ENCODE measurements at places on chromosomes 13 and 19.

DNA sequence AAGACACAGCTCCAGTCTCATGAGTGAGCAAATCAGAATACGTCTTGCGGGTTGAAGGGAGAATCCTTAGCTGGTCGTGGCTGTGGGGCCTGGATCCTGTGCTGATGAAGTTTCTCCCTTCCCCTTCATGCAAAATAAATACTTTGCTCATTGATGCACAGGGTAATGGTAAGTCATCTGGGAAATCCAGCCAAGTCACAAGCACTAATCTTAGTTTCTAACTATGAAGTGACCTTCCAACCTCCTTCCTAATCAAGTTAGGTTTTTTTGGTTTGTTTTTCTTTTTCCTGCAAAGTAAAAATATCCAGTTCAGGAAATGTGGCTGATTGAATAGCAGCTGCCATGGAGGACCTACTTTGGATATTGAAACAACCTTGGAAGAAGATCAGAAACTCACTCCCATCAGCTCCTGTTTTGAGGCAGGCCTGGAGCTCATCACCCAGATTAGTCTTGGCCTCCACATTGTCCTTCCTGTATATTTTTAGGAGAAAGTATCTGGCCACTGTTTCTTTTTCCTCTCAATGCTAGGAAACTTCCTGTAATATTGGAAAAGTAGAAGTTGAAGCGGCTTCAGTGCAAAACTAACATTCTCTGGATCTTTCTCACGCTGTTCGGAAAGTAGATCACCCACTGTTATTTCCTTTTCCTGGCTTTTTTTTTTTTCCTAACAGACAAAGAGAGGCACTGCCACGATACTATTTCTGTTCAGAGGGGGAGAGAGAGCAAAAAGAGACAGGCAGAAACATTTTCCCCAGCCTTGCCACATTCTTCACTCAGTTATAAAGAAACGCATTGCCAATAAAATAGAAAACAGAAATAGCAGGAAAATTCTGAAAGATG lies 12.3 kb upstream of the ARL11 start:
- DNase-seq = no peak

DNA sequence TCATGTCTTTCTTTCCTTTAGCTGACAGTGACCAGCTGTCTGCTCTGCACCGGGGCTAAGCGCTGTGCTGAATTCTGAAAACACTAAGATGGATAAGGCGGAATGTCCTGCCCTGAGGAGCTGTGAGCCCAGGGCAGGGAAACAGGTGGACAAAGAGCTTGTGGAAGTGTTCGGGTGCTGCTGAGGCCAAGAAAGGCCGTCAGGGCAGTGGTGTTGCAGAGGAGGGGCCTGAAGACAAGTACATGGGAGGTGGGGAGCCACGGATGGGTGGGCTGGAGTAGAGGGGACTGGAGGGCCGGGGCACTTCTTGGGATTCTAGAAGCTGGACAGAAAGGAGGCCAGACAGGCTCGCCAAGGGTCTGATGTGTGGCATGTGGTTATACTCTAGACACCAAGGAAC lies 66.2 kb upstream of the GPR183 start:
- no peak for DNase-seq

- DNase-seq = no peak
These were observed 25.0 kb upstream of the C1QTNF9B start for GRCh38 chr13:23922005-23922932.

- DNase-seq = no peak
These were observed 29.0 kb downstream of the RANBP3 start for GRCh38 chr19:5948752-5949564.

GRCh38 chr19:8631425-8631819 lies 989 bp downstream of the NFILZ start:
- peak; percentile 40 for DNase-seq

GRCh38 chr19:39765091-39766076 lies 13.3 kb upstream of the LEUTX start:
- peak; percentile 41 for DNase-seq

GRCh38 chr19:47713046-47714021 lies at the start of gene EHD2:
Gene EHD2, plus strand, starts transcription at chr19:47713422. Its CDS starts 3,191 bp downstream, at chr19:47716613.
- DNase-seq = peak; percentile 95

DNA sequence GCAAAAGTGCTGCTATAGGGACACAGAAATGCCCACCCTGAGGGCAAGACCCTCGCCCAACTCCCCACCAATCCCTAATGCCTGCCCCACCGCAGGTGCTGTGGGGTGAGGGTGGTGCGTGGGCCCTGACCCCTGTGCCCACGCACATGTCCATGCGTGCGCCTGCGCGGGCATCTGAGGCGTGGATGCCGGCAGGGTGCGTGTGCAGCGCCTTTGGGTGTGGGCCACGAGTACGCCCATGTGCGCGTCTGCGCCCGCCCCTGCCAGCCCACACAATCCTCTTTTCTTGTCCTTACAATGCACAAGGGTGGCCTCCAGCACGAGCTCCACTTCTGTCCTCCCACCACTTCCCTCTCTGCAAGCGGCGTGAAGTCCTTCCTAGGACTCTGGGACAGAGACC lies 14.3 kb downstream of the FUT6 start:
- no peak for DNase-seq

GRCh38 chr13:62483774-62484173 lies 1068.1 kb upstream of the PCDH20 start:
- DNase-seq = no peak

GRCh38 chr19:19421299-19421696 lies 15.8 kb downstream of the GATAD2A start:
- no peak for DNase-seq

DNA sequence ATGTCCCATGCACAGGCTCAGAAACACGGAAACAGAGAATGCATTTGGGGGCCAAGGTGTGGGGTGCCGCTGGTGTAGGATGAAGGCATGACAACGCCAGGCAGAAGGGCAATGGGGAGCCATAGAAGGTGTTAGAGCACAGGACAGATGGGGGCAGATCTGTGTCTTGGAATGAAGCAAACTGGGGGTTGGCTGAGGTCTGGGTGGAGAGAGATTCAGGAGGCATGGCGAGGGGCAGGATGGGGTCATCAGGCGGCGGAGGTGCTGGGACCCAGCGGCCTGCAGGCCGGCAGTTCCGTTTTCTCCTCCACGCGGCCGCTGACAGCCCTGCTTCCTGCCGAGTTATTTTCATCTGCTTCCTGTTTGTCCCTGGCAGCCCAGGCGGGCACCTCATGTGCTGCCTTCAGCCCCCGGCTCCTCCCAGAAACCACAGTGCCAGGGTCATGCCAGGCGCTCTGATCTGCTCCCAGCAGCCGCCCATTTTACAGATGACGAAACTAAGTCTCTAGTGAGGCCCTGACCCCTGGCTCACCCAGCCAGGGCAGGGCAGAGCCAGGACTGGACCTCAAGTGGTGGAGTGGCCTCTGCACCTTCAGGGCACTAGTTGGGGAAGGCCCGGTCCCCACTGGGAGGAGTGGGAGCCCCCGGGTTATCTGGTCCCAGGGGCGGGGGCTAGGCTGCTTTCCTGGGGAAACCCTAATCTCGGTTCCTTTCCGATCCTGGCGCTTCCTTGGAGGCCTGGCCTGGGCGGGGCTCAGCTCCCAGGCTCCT lies 2.2 kb downstream of the ARHGAP45 start:
- DNase-seq = no peak

DNA sequence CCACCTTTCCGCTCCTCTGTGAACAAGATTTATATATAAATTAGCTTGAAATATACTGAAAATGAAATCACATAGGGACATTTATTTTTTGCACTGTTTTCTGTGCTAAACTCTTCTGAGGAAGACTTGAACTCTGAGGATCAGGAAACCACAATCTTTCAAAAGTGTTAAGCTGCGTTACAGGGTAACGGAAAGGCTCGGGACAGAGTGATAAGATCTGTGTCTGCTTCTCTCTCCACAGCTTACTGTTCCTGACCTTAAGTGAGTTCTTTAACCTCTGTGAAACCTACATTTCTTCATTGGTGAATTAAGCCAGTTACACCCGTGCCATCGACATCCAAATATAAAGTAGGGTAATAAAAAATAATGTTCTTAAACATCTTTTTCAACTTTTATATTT lies 38.9 kb downstream of the DACH1 start:
- no peak for DNase-seq

GRCh38 chr19:48617146-48617937 lies 1.6 kb downstream of the RPL18 start:
- no peak for DNase-seq

DNA sequence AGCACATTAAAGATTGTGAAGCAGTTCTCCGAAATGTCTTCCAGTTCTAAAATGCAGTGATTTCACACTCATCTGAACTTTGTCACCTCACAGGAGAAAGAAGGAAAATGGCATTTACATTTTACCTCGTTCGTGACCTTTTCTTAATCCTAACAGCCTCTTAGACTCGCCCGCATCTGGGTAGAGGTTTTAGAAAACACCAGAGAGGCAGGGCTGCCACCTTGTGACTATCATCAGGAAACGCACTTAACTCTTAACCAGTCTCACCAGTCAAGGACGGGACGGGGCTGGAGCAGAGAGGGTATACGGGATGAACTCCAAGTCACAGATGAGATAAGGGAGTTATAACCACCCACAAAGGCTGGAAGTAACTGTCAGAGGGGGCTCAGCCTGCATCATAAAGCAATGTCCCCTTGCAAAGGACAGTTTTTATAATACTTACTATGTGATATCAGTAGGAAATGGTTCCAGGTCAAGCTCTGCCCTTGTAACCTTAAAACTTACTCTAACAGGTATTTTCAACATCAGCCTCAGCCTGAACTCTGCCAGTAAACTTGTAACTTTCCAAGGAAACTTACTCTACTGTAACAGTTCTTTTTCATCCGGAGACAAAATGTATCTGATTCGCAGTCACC lies 8.6 kb upstream of the CEACAM6 start:
- peak; percentile 66 for DNase-seq

- peak; percentile 38 for DNase-seq
These were observed 4.6 kb downstream of the KLF12 start for GRCh38 chr13:74129500-74130191.

- DNase-seq = no peak
These were observed 2.9 kb upstream of the GPR18 start for GRCh38 chr13:99261059-99261458.

- DNase-seq = no peak
These were observed 9.5 kb downstream of the TUBA3C start for GRCh38 chr13:19172007-19172646.

GRCh38 chr19:49684251-49684982 lies 5.0 kb upstream of the ADM5 start:
- peak; percentile 37 for DNase-seq

DNA sequence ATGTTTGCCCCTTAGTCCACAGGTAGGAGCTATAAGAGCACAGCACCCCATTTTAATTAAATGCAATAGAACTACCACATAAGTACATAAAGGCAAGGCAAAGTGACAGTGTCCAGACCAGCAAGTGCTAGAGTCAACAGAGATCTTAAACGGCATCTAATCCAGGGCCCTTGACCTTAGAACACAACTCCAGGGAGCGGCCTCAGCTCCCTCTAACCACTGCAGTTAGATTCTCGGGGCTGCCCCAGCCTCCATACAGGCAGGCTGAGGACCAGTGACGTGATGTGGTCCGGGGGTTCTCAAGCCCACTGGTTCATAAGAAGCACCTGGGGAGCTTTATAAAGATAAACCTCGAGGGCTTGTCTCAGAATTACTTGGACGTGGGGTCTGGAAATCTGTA lies 10.0 kb upstream of the ATP12A start:
- no peak for DNase-seq

DNA sequence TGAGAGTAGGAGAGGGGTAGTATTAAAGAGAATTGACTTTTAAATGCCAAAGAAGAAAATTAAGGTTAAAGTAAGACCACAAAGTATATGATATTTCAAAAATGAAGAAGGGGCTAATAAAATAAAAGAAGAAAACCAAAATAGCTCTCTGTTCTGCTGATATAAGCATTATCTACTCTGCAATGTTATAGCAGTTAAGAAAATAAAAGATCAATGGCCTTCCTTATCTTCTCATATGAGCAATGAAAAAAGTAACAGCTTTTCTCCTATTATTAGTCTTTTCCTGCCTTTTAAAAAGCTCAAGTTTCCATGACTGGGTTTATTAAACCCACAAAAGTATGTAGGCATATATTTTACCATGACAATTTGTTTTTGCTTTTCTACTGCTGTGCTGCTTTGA lies 126.4 kb downstream of the TBC1D4 start:
- no peak for DNase-seq

DNA sequence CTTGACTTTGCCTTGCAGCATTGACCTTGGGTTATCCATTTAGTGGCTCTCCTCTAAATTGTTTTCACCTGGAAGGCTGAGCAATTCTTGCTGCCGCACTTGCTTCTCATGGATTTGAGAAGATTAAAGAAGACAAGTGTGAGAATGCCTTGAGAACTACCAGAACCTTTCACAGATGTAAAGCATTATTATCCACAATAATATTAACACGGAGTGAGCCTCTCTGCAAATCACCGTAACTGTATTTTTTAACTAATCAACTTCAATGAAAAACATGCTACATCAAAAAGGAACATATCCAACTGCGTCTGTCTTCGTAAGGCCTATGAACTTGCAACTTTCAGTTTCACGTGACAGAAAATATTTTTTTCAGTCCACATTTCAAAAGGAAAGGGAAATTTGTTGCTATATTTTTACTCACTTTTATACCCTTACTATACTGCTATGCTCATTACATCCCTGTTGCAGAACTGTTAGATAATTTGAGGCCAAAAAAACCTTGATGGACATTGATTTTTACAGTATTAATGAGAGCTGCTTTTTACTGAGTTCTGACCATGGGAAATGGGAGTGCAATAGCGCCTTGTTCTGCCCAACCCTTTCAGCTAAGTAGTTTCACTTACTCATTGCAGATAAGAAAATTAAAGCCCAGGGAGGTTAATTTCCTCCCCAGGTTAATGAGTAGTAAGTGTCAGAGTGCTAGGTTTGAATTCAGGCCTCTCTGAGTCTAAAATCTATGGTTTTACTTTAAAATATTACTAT lies 93.8 kb upstream of the RAP2A start:
- DNase-seq = no peak

- DNase-seq = peak; percentile 94
These were observed at the start of gene MAP3K10 for GRCh38 chr19:40190891-40191835. Gene MAP3K10, plus strand, starts transcription at chr19:40191426. Its CDS starts 606 bp downstream, at chr19:40192032.

GRCh38 chr13:62057286-62057685 lies 641.6 kb upstream of the PCDH20 start:
- DNase-seq = no peak

GRCh38 chr13:28819735-28820098 lies 422 bp upstream of the MTUS2 start:
- peak; percentile 86 for DNase-seq

DNA sequence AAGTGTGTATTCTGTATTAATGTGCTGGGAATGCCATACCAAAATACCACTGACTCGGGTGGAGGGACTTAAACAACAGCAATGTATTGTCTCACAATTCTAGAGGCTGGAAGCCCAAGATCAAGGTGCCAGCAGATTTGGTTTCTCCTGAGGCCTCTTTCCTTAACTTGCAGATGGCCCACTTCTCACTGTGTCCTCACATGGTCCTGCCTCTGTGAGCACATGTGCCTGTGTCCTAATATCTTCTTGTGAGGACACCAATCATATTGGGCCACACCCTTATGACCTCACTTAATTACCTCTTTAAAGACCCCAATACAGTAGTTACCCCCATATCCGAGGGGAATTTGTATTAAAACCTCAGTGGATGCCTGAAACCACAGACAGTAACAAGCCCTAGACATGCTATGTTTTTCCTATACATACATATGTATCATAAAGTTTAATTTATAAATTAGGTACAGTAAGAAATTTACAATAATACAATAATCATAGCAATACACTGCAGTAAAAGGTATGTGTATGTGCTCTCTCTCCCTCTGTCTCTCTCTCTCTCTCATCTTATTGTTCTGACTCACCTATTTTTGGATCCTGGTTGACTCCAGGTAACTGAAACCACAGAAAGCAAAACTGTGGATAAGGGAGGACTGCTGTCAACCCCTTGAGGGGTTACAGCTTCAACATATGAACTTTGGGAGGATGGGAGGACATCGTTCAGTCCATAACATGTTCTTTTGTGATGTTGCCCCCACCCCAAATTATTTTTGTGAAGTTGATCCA lies 174.3 kb downstream of the IRS2 start:
- no peak for DNase-seq
